ENCODE measurements at places on chromosomes 13 and 19.
A peak's percentile ranks its signal among the peaks of the same experiment; 100 is the strongest.

GRCh38 chr19:35352448-35353304 is 5.0 kb downstream of the FFAR1 start:
- DNase-seq: peak; percentile 72

GRCh38 chr19:48616491-48617056 is 1.7 kb upstream of the FAM83E start:
- no peak for DNase-seq

GRCh38 chr13:59706101-59706976 is 457.4 kb downstream of the DIAPH3 start:
- DNase-seq: no peak

GRCh38 chr13:110915874-110916206 is 971 bp upstream of the ANKRD10 start:
- no peak for DNase-seq

DNA sequence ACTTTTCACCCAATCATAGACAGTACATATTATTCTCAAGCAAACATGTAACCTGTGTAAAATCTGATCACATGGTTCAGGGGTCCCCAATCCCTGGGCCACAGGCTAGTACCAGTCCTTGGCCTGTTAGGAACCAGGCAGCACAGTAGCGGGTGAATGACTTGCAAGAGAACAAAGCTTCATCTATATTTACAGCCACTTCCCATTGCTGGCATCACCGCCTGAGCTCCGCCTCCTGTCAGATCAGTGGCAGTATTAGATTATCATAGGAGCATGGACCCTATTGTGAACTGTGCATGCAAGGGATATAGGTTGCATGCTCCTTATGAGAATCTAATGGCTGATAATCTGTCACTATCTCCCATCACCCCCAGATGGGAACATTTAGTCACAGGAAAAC is 133.1 kb downstream of the MAB21L1 start:
- DNase-seq: no peak

DNA sequence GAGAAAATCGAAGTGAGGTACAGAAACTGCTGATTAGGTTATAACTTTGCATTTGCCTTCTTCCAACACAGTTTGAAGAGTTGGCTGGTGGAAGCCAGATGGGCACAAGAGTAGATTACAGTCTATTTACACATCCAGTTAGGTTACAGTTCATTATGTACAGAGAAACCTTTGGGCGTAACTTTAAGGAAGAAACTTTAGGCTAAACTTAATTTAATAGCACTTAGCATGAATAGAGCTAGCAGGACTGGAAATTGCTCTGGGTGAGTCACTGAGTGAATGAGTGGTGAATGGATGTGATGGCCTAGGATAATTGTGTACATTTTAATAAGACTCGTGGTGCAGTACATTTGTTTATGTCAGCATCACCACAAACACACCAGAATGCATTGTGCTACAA is 62.9 kb upstream of the KLHL1 start:
- no peak for DNase-seq

DNA sequence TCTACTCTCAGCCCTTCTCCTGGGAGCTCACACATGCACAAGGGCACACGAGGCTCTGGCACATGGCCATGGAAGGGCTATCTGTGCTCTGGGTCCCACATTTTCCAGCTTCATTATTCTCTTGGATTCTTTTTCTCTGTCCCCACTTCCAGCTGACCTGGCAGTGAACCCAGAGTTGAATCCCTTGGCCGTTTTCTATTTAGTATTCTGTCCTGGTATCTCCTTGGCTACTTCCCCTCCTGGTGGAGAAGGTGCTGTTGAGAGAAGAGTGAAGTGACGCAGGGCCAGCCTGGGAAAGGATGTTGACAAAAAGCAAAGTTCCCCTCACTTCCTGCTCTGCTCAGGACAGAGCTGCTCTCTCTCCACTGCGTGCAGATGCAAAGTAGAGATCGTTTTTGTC is 303.1 kb downstream of the IRS2 start:
- no peak for DNase-seq

- peak; percentile 37 for DNase-seq
These were observed 2.7 kb downstream of the WDR88 start for GRCh38 chr19:33134571-33135041.

DNA sequence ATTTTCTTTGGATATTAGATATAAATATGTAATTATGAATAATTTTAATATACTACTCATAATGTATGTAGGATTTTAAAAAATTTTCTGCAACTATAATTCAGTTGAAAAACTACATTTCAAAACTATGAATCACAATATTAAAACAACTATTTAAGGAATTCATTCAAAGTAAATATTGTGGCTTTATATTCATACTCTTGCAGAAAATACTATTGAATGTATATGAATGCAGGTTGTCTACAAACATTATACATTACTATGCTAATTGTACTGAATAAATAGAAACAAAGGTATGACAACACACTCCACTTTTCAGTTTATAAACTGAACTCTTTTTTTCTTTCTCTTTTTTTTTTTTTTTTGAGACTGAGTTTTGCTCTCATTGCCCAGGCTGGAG is 14.2 kb downstream of the ZNF91 start:
- no peak for DNase-seq

DNA sequence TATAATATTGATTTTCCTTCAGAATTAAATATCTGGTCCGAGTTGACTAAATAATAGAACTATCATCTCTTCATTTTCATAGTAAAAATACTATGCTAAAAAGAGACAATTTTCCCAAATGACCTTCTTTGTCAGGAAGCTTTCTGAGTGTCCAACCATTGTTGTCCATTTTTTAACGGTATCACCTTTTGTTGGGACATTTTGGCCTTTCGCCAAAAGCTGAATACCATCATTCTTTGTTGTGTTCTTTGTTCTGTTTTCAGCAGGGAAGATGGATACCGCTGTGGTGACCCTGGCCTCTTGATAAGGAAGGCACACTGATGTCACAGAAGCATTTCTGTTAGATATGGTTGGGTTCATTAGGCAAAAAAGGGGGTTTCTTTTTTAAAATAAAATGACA is 654.4 kb upstream of the GPC6 start:
- DNase-seq: no peak
